Epithelial cell of proximal tubule (primary cell): ENCODE measurements at places on chromosomes 11 and 22. TPM values are rescaled to one million over a fixed set of nuclear protein-coding genes. Genes with fewer than 3 reads are reported as not detected.

Gene IGLL5
- total RNA-seq: not detected in 2 replicates

DNA sequence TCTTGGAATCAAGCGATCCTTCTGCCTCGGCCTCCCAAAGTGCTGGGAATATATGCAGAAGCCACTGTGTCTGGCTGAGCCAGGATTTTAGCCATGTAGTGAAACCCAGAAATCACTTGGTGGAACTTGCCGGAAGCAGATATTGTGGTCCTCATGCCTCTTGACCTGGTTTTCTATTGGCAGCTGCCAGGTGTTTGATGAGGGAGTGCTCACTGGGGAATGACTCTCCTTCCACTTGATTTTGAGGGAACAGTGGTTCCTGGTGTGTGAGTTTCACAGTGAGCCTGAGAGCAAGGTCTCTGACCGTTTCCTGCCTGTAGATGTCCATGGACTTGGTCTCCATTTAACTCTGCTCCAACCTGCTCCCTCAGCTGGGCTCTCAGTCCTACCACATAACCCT lies 34.7 kb upstream of the ELF5 start:
- no peak for DNase-seq

DNA sequence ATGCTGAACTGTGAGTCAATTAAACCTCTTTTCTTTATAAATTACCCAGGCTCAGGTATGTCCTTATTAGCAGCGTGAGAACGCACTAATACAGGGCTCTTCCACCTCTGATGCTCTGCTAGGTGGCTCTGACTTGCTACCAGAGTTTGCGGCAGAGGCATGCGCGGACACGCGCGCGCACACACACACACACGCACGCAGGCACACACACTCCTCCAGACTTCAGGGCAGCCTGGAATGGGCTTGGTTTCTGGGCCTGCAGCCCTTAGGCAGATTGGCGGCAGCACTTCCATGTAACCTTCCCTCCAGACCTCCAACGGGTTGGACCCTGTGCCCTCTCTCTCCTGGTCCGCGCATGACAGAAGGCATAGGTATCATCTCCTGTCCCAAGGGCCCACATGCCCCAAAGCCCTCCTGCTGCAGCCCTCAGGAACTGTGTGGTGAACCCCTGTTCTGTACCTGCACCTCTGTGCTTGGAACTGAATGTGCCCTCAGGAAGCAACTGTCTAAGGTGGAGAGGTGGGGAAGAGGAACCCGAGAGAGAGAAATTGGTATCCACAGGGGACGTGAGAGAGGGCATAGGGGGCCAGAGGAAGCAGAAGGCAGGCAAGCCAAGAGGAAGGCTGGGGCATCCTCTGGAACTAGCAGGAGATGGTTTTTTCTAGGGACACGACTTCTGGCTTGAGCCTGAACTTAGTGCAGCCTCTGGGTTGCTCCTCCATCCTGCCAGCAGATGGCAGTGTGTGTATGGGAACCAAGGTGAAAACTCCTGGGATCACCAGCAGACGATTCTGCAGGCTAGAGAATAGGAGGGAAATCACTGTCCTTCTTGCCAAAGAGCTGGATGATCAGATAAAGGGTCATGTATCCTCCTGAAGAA lies 23.4 kb upstream of the RIC3 start:
- peak; percentile 10 for DNase-seq

Gene MMP12
- total RNA-seq: not detected in 2 replicates

Gene OR52D1
- not detected in 2 replicates for total RNA-seq

GRCh38 chr22:36359470-36359996 lies 28.2 kb downstream of the MYH9 start:
- no peak for DNase-seq

Gene APOA4
- not detected in 2 replicates for total RNA-seq

DNA sequence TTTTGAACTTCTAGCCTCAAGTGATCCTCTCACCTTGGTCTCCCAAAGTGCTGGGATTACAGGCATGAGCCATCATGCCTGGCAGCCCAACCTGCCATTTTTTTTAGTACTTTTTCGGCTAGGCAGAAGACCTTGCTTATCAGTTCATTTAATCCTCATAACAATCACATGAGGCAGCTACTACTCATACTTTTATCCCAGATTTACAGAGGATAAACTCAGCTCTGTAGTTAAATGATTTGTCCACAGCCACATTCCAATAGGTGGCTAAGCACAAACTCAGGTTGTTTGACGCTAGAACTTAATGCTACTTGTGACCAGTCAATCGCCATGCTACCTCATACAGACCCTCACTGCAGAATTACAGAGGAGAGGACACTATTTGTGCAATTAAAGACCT lies 28.1 kb downstream of the SBF2 start:
- no peak for DNase-seq

- no peak for DNase-seq
Observed at GRCh38 chr22:29787371-29787980, 20.3 kb downstream of the UQCR10 start.

Gene POLD4
- total RNA-seq: 68.1 and 174 TPM in 2 replicates

GRCh38 chr11:111939836-111940604 lies 2.9 kb downstream of the DIXDC1 start:
- DNase-seq: no peak

DNA sequence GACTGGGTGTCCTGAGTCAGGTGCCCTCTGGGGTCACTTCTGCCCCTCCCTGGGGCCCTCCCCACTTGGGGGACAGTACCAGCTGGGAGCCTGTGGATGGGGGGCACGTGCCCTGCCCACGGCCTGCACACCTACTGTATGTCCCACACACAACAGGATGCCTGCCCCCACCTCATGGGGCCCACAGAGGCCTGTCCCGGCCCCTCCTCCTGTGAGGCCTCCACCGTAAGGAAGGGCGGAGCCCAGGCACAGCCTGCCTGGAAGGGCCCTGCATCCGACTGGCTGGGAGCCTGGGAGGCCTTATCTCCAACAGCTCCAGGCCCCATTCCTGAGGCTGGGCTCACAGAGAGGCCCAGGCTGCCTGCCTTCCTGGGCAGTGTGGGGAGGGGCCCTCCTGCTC lies 47.8 kb downstream of the BRSK2 start:
- no peak for DNase-seq

Gene HOATZ
- not detected in 2 replicates for total RNA-seq

Gene SCO2
- total RNA-seq: 1.4 TPM in 1 of 2 replicates, not detected in the other

DNA sequence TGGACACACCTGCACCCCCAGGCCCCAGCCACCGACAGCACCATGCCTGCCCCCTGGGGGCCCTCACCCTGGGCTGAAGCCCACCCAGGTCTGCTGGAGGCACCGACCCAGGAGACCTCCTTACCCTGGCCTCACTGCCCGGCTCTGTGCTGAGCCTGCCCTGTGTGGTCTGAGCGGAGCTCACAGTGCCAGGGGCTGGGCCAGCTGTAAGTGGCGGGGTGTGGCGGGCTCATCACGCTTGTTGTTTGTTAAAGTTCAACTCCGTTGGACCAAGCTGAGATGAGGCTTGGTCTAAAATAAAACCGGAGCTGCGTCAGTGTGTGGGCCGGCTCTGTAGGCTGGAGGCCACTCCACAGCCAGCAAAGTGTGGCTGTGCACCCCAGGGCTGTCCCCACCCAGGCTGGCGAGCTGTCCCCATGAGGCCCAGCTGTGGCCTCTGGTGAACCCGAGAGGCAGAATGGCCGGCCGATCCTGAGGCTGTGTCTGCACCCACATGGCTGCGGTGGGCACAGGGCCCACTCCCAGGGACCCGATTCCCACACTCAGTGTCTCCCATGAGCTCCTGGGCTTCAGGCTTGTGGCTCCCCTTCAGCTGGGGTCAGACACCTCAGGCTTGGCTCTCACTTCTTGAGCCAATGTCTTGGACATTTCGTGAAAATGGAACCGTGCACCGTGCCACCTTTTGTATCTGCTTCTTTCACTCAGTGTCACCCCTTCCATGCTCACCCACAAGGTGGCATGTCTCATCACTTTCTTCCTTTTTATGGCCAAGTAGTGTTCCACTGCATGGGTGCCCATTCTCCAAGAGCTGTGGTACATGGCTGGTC lies 137.9 kb downstream of the CTTN start:
- DNase-seq: no peak

DNA sequence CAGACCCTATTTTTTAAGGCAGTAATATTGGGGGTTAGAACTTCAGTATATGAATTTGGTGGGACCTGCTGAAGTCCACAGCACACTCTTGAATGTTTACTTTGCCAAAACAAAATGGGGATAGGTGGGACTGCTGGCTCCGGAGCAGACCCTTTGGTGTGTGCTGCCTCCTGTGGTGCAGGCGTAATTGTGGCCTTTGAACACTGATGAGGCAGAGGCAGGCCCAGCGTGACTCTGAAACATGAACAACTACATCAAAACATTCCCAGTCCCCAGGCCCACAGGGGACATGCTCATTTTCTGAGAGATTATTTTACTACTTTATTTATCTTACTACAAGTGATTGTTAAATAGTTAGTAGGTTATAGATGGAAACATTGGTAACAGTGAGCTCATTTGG lies 225.0 kb upstream of the TBCEL start:
- no peak for DNase-seq

Gene GAL3ST1
- total RNA-seq: 4.1 and 11.4 TPM in 2 replicates

DNA sequence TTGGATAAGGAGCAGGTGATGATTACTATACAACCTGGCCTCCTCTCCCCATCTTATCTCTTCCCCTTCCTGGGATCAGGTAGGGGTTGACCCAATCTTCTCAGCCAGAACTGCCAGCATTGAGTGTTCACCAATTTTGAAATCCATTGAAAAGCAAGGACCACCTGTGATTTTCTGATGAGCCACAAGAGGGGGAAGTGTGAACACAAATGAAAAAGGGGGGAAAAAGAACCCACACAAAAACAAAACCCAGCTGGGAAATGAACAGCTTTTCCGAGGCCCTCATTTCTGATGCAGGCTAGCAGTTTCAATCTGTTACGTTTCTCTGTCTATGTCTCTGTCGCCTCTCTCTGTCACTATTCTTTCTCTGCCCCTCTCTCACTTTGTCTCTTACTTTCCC lies 161.9 kb downstream of the INSC start:
- no peak for DNase-seq

- peak; percentile 85 for DNase-seq
Observed at GRCh38 chr11:62508336-62509058, 38.1 kb downstream of the AHNAK start.

- no peak for DNase-seq
Observed at GRCh38 chr22:41257696-41258095, 17.0 kb upstream of the CHADL start.

GRCh38 chr11:130449996-130450769 lies 1.7 kb downstream of the ADAMTS15 start:
- DNase-seq: no peak

Gene MPPED2
- total RNA-seq: 0.07 and 0.17 TPM in 2 replicates

Gene CYP2D6
- total RNA-seq: 0.14 and 0.29 TPM in 2 replicates

- no peak for DNase-seq
Observed at GRCh38 chr11:68432874-68433273, 27.7 kb upstream of the PPP6R3 start.

GRCh38 chr11:12834166-12834565 lies 159.9 kb downstream of the TEAD1 start:
- DNase-seq: no peak

Gene RAB39A
- total RNA-seq: 0.43 and 1.3 TPM in 2 replicates

DNA sequence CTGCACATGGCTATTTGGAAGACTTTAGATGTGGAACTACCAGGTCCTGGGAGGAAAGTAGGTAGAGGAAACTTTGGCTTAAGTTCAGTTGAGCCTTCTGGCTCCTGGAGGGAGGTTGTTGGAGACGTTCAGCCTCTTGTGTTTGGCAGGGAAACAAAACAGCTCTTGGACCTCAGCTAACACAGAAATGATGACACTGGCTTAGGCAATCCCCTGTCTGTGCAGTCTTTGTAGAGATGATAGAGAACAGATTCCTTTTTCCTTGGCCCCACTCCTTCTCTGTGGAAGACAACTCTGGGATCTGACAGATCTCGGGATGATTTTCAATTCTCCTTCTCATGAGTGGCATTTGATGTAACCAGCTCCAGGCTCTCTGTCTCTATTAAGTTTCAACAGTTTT lies 428.5 kb downstream of the TMEM135 start:
- DNase-seq: no peak

- DNase-seq: no peak
Observed at GRCh38 chr11:130666781-130667251, 218.4 kb downstream of the ADAMTS15 start.

Gene TSPAN4
- 118 and 188 TPM in 2 replicates for total RNA-seq

Gene PTPN5
- 0.07 TPM in 1 of 2 replicates, not detected in the other for total RNA-seq

DNA sequence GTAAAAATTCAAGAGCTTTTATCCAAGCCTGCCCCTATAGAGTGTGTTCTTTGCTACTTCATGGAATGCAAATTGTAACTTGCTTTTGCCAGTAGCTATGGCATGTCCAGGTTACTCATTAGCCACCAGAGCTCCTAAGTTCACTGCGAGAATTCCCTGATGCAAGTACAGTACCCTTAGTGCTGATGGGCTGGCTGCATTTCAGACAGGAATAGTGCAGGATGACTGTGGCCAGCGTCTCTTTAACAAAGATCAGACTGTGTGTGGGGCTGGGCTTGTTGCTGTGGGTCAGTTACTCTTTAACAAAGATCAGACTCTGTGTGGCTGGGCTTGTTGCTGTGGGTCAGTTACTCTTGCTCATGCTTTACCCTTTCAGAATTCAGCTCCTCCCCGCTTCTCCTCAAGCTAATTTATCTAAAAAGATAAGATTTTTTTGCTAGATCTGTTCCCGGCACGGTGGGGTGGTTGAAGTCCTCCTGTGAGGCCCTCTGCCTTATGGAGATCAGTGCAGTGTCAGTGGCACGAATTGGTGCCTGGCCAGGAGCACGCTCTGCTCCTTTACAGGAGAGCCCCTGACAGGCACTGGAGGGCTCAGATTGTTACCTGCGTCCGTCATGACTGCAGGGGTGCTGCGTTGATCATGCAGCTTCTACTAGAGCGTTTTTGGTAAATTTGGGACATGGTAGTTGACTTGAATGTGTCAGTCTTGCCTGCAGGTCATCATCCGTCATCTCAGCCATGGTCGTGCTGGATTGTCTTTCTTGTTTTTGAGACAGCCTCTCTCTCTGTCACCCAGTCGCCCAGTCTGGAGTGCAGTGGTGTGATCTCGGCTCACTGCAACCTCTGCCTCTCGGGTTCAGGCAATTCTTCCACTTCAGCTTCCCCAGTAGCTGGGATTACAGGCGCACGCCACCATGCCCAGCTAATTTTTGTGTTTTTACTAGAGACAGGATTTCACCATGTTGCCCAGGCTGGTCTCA lies 27.0 kb downstream of the AP2A2 start:
- peak; percentile 99 for DNase-seq

DNA sequence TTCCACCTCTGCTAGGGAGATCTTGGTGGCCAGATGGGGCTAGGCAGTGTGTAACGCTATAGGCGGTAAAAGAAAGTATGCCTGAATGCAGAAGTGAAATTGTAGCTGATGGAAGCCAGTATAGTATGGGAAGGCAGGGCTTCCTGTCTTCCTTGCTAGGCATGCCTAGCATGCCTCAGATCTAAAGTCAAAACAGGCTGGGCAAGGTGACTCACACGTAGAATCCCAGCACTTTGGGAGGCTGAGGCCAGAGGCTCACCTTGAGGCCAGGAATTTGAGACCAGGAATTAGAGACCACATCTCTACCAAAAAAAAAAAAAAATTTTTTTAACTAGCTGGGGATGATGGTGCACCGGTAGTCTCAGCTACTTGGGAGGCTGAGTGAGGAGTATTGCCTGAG lies 281.7 kb upstream of the MTNR1B start:
- no peak for DNase-seq

Gene SCGB1D2
- not detected in 2 replicates for total RNA-seq

- DNase-seq: peak; percentile 85
Observed at GRCh38 chr11:103851166-103851651, 185.2 kb upstream of the DDI1 start.
